Activated T-helper 17 cell treated with anti-CD3 and anti-CD28 coated beads, Interleukin-2, amount 50 U/mL, for 72 hours (primary cell): ENCODE measurements at places on chromosomes 7 and 10. TPM values are rescaled to one million over a fixed set of nuclear protein-coding genes. Genes with fewer than 3 reads are reported as not detected.

GRM3 gene
- not detected for total RNA-seq

DENND11 gene
- total RNA-seq, result 19.5 TPM

TRPV5 gene
- 0.13 TPM for total RNA-seq

SYCE1 gene
- 0.69 TPM for total RNA-seq

AGR3 gene
- not detected for total RNA-seq
